Gastrocnemius medialis (tissue), 4 donors: ENCODE measurements at places on chromosomes 1 and 21.
A peak's percentile ranks its signal among the peaks of the same experiment; 100 is the strongest.

GRCh38 chr1:61265665-61266064 lies 183.3 kb downstream of the NFIA start:
- DNase-seq: no peak

- DNase-seq: no peak
Measured at GRCh38 chr1:51330331-51331201, at the start of gene TTC39A. Gene TTC39A (minus strand): TSS chr1:51330562. CDS start chr1:51330477, 85 bp downstream.

- no peak for DNase-seq
Measured at GRCh38 chr1:84615790-84616189, 41.5 kb upstream of the CTBS start.

DNA sequence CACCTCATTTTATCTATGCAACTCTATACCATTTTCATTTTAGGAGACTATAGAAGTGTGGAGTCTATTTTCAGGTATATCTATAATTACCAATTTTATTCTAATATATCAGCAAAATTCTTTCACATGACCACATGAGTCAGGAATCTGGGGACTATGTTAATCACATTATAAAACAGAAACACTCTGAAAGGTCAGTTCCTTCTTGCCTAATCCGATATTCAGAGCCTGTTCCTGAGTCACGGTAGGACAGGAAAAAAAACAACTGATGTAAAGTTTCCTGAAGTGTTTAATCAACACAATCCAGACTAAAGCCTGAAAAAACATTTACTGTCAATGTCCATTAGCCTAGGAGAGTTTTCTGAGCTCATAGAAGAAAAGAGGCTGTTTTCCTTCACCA lies 1902.3 kb downstream of the NCAM2 start:
- DNase-seq: no peak

- no peak for DNase-seq
Measured at GRCh38 chr1:198185759-198186158, 29.0 kb downstream of the NEK7 start.

- DNase-seq: no peak
Measured at GRCh38 chr1:36096500-36097432, 8.1 kb downstream of the ADPRS start.

DNA sequence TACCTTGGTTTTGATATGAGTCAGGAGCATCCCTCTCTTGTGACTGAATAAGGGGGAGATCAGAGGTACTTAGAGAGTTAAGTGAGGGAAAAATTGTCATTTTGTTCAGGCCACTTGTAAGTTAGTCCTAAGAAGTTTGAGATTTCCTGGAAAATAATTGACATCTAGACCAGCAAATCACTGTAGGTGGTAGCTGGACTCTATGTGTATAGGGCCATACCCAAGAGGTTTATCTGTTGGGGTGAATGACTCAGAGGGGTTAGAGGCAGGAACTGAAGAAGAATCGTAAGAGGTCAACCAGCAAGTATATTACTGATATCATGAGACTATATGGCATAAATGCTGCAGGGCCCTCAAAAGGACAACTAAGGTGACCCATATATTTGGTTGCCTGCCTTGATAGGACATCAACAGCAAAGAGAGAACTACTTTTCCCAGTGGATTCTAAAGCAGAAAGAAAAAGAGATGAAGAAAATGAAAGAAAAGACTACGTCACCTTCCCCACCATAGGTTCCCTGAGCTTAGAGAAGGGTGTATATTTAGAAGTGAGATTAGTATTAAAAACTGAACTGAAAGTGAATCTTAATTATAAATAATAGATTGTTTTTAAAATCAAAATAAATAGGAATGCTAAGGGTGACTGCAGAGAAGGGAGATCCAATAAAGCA lies 8.0 kb upstream of the RNPC3 start:
- DNase-seq: no peak

DNA sequence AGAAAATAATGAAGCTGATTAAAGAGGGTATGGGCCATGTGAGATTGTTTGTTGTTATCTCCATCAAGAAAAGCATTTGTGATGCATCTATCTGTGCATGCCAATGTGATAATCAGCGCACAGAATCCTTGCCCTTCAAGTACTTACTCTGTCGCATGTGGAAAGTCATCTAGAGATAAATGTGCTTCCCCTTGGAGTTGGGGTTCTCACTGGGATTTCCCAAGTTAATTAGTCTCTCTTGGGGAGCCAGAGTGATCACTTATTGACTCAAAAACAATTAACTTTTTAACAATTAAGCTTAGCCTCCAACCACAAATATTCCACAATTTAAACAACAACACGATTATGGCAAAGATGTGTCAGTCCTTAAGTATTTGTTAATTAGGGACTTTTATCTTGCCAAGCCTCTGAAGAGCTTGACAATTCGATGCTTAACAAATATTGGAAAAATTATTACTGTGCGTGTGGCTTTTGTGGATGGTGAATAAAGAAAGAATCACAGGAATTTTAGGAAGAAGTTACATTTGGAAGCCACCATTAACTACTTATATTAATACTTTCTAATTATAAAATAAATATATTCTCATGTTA lies 17.5 kb downstream of the RHOU start:
- no peak for DNase-seq

GRCh38 chr1:224700918-224701531 lies 84.9 kb downstream of the CNIH3 start:
- no peak for DNase-seq

GRCh38 chr1:44545961-44546360 lies 128.3 kb downstream of the TMEM53 start:
- no peak for DNase-seq

GRCh38 chr1:50048791-50049190 lies 25.0 kb upstream of the AGBL4 start:
- DNase-seq: no peak

DNA sequence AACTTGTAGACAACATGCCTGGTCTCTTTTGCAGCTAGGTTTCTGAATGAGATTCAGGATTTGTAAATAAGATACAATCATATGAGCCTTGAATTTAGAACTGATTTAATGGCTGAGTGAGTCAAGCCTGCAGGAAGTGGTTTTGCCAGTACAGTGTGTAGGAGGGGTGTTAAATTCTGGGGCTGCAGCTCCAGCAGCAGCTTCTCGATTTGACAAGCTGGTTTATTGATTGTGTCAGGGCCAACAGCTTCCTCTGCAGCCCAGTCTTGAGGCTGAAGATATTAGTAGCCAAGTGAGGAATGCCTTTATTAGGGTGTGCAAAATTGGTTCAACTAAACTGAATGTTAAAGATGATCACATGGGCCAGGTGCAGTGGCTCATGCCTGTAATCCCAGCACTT lies 11.5 kb upstream of the PLA2G5 start:
- DNase-seq: no peak

DNA sequence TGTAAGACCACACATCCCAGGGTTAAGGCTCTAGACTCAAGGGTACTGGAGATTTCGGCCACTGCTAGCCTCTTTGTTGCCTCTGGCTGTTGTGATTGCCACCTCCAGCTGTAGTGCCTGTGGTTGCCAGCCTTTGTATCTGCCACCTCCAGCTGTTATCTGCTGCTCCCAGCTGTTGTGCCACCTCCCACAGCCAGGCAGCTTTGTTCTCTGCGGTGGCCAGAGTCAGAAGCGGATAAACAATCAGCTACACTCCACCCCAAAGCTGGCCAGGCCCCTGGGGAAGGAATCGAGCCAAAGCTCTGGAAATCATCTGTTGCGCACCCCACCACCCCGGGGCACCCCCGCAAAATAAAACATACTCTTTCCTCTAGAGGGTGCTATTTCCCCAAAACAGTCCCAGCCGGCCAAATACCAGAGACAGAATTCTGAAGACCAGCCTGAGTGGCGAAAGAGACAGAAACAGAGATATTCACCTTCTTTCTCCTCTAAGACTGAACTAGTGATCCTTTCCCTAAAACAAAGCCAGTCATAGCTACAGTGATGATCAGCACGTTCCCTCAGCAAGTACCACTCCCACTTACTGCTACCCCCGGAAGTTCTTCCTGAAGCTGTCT lies 14.8 kb upstream of the PIGM start:
- no peak for DNase-seq

DNA sequence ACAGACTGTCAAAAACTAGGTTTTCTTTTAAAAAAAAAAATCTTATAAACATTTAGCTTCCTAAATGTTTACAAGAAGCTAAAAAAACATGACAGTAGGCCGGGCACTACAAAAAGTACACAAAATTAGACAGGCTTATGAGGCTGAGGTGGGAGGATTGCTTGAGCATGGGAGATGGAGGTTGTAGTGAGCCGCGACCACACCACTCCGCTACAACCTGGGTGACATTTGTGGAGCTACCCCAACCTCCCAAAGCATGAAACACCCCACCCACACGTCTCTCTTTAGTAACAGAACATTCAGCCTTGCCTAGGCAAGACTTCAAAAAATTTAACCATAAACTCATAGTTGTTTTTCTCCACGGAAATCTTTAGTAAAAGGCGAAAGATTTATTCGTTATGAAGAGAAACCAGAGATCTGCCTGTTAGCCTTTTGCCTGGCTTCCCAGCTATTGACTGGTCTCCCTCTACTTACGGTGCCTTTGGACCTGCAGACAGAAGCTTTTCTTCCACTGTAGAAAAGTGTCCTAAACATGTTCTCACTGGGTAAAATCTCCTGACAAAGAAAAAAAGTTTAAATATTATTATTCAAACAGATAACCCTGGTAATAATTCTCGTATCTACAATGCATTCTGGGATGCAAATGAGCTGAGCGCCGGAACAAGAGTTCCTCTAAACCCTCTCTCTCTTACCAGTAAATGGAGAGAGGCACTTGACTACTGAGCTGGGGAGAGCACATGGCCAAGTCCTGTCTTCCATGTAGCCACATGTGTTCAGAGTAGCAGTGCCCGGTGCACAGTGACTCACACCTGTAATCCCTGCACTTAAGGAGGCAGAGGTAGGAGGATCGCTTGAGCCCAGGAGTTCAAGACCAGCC lies 9.2 kb downstream of the RNU5D-1 start:
- DNase-seq: peak; percentile 56

DNA sequence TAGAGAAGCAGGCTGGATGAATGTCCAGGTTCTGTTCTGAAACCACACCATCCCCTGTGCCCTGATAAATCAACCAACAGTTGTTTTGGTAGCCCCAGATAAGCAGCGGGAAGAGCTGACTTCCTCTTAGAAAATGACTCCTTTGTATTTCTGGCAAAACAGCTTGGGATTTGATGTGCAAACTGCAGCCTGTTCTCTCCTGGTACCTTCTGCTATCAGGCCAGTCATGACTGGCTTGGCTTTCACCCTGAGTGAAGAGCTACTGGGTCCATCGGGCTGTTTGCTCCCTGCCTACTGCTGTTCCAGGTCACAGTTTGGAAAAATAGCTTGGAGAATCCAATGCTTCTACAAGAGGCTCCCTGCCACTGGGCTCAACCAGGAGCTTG lies 116.8 kb downstream of the DTL start:
- DNase-seq: no peak

DNA sequence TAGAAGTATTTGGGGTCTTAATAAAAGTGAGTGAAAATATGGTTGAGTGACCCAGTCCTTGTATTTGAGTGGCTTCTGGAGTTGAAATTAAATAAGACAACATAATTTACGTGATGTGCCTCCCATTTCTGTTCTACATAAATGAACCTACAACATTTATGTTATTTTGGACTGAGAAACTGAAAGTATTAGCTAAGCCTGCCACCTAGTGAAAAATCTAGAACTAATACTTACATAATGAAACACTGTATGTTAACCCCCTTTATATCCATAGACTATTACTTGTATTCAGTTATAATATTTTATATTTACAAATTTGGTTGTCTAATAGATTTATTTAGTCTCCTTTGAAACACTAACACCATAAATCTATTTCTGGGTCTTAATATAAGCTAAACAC lies 298.9 kb downstream of the KCNT2 start:
- no peak for DNase-seq

DNA sequence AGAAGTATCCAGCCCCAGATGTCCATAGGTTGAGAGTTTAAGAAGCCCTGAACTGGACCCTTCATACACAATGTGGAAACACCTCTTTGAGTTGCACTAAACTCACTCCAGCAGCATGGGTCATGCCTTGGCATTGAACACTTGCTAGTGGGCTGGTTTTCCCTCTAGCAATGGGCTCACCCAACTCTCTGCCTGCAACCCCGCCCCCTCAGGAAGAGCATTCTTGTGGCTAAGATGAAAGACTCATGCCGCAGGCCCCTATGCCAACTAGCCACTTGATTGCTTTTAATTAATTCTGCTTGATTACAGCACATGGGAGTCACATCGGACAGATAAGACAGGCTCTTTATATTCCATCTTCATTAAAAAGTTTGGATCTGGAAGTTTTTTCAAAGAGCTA lies 136.5 kb upstream of the GJB5 start:
- no peak for DNase-seq

GRCh38 chr1:162335126-162335525 lies 41.5 kb downstream of the SPATA46 start:
- no peak for DNase-seq

DNA sequence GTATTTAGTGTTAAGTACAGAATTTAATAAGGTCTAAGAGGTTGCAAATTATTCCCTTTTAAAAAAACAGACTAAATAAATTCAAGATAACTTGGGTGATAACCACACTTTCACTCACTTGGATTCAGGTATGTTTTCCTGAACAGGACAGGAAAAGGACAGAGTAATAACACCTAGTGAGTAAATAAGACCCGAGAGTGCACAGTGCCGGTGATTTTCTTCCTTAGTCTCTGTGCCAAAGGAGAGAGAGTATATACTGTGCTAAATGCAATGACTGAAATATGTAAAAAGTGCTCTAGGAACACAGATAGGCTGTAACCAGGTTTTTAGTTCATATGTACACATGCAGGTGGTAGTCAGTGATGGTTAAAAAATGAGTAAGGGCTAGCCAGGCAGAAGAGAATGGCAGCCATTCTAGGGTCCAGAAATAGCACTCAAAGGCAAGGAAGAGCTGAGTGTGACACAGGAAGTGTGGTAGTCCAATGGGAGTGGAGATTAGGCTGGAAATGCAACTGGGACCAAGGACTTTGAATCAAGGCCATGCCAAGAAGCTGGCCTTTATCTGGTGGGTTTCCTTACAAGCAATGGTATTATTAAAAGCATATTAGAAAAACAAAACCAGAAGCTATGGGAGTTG lies 58.1 kb downstream of the NRIP1 start:
- DNase-seq: no peak

DNA sequence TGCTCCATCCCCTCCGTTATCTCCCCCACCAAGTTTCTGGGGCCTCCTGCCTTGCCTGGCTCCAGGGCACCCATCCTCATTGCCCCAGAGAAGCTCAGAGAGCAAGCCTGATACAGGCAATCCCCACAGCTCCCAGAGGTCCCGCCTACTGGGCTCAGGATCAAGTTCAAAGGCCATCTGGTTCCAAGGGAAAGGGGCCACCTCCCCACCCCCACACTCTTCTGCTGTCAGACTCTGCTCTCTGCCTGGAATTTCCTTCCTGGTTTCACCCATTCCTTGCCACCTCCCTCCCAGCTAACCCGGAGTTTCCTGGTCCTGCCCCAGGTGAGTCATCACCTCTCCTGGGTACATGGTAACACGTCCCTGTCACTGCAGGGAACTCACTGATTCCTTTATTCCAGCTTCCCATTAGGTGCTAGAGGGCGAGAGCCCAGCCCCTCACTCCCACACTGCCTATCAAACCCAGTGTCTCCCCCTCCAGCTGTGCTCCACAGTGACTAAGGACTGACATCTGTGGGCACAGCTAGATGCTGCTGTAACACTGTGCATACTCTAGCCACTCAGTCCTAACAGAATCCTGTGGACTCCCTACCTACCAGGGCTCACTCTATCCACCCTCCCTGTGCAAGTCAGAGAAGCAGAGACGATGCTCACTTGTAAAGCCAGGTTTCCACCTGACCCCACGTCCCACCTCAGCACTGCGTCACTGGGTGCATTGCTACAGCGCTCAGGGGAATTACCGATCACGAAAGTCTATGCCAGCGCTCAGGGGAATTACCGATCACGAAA lies 21.8 kb downstream of the RSPH1 start:
- DNase-seq: no peak
